Stimulated activated naive CD4-positive, alpha-beta T cell treated with Interleukin-2 at 50 U/mL for 16 hours (primary cell): ENCODE measurements at places on chromosomes 6 and 20.

DNA sequence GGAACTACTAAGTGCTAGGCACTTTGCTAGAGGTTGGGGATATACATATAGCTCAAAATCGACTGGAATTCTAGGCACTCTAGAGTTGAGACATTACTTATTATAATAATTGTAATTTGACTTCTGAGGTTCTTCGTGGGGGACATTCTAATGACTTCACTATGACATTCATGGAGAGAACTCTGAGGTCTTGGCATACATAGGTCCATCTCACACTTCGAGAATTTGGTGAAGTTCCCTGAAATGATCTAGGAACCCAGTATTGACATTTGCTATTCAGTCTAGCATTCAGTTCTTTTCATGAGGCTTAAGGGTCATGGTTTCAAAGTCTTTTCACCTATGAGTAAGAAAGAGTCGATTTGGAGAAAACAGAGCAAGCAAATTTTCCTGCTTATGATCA, 446.6 kb upstream of the JAG1 start:
- no peak for DNase-seq

DNA sequence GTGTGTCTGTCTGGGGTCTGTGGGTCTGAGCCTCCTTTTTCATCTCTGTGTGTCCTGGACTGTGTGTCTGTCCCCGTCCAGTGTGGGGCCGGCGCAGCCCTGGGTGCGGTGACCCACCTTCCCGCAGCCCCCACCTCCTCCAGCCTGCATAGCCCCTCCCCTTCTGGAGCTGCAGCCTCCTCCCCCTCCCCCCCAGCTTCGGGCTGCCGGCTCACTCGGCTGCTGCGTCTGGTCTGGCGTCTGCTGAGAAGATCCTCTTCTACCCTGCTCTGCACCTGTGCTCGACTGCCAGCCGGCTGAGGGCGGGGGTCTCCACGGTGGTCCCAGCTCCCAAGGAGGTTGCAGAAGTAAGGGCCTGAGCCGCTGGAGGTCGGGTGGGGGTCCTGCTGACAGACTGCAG, 7.6 kb upstream of the LKAAEAR1 start:
- DNase-seq = no peak

DNA sequence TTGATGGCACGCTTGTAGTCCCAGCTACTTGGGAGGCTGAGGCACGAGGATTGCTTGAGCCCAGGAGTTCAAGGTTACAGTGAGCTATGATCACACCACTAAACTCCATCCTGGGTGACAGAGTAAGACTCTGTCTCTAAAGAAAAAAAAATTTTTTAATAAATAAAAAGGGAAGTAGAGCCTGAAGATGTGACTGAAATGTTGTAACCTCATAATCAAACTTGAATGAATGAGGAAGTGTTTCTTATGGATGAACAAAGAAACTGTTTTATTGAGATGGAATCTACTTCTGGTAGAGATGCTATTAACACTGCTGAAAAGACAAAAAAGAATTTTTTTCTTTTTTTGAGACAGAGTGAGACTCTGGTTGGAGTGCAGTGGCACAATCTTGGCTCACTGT, 6.7 kb downstream of the MAK start:
- DNase-seq = no peak

- peak; percentile 7 for DNase-seq
Measured at GRCh38 chr6:12289365-12289919, 719 bp upstream of the EDN1 start.

- DNase-seq = no peak
Measured at GRCh38 chr6:41028561-41029412, 10.2 kb downstream of the UNC5CL start.

- DNase-seq = no peak
Measured at GRCh38 chr6:51541847-51542246, 545.6 kb downstream of the PKHD1 start.

GRCh38 chr6:161233986-161234661, 39.7 kb downstream of the AGPAT4 start:
- no peak for DNase-seq

DNA sequence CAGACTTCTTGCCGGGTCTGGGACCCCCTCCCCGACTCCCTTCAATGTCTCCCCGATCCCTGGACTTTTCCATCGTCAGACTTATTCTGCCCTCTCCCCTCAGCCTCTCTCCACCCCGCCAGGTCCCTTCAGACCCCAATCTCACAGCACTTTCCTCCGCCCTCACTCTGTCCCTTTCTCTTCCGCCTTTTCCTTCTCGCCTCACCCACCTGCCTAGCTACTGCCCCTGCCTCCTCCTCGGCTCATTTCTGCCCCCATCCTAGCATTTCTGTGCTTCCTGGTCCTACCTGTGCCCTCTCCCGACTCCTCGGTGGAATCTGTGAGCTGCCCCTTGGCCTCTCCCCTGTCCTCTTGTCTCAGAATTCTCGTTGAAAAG, 616 bp downstream of the CHMP4B start:
- DNase-seq = no peak

DNA sequence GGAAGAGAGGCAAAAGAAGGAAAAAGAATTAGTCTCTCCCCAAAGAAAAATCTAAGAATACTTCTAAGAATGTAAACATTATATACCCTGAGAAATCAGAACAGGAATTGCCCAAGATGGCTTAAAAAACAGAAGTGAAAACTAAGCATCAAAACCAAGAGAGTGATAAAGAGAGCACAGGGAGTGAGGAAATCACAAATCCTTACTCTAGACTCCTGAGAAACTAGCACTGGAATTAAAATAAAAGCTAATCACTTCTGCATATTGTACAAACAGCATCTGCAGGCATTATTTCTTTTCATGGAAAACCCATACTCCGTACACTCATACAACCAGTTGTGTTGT, 285.7 kb downstream of the BTBD9 start:
- DNase-seq = no peak

DNA sequence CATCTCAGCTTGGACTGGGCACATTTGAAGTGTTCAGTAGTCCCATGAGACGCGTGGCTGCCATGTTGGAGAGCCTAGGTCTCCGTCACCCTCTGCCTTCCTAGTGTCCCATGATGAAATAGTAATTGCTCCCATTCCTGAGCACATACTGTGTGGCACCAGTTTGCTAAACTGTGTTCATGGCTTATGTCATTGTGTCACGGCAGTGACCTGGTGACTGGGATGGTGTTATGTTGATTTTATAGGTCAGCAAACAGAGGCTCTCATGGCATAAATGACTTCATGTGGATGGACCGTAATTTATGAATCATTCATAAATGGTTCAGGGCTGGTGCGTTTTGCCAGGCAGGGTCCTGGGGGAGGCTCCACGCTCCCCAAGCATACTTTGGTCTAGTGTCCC, 3.8 kb downstream of the BCAS4 start:
- DNase-seq = no peak

DNA sequence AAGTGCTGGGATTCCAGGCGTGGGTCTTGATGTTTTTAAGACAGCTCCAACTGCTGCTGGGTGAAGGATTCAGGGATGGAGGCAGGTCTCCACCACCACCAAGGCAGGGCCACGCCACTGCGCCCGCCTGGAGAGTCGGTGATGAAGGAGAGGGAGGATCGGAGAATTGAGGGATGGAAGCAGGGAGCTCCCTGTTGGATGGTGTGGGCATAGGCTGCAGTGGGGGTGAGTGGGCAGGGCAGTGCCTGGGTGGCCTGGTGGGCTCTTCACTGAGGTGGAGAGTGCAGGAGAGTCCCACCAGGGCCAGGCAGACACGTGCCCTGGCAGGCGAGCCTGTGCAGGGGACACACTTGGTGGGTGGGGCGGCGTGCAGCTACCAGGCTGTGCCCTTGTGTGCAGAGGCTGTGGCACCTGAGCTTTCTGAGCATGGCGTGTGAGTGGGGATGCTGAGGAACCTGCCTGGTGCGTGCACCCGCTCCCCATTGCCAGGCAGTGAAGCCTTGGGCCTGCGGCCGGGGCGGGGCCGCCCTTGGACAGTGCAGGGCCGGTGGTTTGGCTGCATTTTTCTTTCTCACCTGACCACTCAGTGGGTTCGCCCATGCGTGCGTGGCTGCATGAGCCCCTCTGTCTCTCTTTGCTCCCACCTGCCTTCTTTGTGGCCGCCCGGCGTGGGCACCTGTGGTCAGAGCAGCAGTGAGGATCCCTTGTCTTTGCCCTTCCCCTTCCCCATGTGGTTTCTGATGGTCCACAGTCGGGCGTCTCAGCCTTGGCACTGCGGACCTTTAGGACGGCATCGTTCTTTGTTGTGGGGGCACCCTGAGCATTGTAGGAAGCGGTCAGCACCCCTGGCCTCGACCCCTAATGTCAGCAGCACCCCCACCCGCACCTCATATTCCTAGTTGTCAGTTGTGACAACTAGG, 11.3 kb downstream of the RBM38 start:
- no peak for DNase-seq

- DNase-seq = no peak
Measured at GRCh38 chr20:25353747-25354705, 36.6 kb downstream of the ABHD12 start.

- DNase-seq = no peak
Measured at GRCh38 chr6:27091661-27092315, 155.7 kb upstream of the PRSS16 start.

- DNase-seq = no peak
Measured at GRCh38 chr20:58875541-58876134, 23.1 kb downstream of the GNAS start.

DNA sequence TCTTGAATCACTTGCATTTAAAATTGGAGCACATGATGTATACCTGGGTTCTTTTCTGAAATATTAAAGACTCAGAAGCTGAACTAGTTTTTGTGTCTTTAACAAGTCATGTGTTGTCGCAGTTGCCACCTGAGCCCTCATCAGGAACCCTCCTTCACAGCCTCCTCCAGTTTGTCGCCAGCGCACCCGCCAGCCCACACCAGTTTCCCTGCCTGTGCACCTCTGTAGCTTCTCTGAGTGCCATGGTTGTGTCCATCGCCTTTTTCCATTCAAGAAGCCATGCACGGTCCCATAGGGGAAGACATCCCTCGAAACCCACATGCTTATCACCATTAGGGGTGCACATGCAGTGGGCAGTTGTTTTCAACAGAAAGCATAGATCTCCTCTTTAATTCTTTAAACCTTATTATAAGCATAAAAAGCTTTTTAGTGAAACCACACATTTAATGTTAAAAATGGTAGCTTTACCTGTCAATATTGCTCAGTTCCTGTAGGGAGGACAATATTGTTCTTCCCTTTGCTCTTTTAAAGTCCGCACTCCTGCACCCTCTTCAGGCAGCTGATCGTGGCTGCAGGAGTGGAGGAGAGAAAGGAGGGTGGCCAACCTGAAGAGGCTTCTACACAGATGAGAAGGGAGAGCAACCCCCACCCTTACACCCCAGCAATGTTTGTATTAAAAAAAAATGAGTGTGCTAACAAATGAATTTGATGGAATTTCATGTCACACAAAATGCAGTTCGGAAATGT, 121.9 kb downstream of the CFAP61 start:
- no peak for DNase-seq

- no peak for DNase-seq
Measured at GRCh38 chr20:61439251-61439650, 187.2 kb downstream of the CDH4 start.

GRCh38 chr6:169977434-169978265, 226.2 kb downstream of the ERMARD start:
- DNase-seq = no peak

GRCh38 chr6:169963581-169964297, 212.3 kb downstream of the ERMARD start:
- DNase-seq = no peak

- no peak for DNase-seq
Measured at GRCh38 chr6:119024111-119024510, 54.4 kb downstream of the FAM184A start.

GRCh38 chr6:107871976-107872375, 47.9 kb upstream of the SCML4 start:
- DNase-seq = no peak

DNA sequence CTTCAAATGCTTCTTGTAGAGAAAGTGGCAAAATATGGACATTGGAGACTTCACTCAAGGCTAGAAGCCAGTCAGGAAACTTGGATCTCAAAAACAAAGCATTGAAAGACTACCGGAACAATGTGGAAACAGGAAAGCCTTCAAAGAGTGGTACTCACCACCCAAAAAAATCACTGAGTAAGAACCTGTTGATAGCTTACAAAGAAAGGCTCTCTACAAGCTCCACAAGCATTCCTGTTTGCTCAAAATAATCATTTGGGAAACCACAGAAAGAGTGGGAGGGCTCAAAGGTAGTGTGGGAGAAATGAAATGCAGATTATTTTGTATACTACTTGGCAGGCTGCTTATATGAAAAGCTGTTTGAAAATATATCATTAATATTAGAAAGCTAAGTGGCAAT, 9.5 kb upstream of the DST start:
- no peak for DNase-seq

GRCh38 chr6:109770047-109770446, 79.0 kb downstream of the FIG4 start:
- no peak for DNase-seq

DNA sequence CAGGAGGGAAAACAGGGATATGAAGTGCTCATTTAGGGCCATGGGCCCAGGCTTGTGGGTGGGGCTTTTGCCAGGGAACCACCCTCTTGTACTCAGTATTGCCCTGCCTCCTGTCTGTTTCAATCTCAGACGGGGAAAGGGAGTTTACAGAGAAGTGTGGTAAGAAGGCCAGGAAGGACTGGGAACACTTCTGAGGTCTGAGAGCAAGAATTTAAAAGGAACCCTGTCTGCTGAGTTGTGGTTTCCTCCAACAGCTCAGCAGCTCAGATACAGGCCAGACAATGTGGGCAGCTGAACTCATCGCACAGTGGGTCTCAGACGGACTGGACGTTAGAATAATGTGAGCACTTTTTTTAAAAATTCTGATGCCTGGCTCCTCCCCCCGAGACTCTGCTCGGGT, 354.1 kb upstream of the ARID1B start:
- no peak for DNase-seq

GRCh38 chr6:108363113-108363512, 68.3 kb downstream of the AFG1L start:
- DNase-seq = no peak

GRCh38 chr6:44468835-44469234, 81.3 kb downstream of the CDC5L start:
- DNase-seq = no peak

DNA sequence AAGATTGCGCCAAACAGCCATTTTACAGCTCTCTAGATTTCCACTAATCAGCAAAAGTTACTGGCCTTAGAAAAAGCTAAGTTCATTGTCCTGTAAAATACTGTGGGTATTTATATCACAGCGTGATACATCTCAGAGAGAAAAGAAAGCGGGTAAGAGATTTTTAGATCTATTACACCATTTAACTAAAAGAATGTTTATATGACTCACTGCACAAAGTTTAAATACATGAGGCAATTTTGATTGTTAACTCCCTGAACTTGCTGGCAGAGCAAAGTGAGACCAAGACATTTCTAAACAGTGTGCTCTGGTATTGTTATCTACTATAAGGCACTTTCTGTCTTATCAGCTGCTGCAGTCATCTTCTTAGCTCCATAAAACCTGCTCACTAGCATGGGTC, 314.3 kb downstream of the EPHA7 start:
- no peak for DNase-seq

DNA sequence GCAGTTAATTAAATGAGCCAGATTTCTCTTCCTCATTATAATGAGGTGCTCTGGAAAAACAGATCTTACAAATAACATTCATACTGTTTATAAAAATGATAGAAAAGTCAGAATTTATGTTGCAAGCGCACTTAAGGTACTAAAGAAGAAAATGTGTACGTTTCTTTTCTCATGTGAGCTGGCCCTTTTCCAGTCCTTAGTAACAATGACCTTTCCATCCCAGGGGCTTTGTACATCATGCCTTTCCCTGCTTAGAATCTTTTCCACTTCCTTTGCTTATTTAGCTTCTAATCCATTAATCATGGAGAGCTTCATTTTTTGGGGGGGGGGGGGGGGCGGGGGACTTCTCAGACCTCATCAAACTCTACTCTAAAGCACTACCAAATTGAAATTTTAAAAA, 4.8 kb downstream of the FBXO5 start:
- no peak for DNase-seq

- DNase-seq = no peak
Measured at GRCh38 chr6:160365117-160365516, 16.9 kb downstream of the SLC22A3 start.
